T47D (cell line): ENCODE measurements at places on chromosomes 11 and 22.

DNA sequence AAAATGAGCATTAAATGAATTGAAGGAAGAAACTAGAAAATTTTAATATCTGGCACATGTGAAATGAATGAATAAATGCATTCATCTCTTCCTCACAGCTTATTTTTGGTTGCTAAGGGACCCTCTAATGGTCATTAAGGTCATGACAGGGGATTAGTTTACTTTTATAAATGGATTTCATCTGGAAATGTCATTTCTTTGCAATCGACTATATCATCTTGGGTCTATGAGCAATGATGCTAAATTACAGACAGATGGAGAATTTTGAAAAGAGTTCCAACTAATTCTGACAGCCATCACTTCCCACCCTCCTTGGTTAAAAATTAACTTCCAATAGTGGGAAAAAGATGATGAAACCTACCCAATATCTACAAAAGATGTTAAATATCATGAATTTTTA, 98.0 kb downstream of the KIF18A start:
- DNase-seq = no peak

GRCh38 chr11:37390576-37391083, 792.6 kb upstream of the RAG2 start:
- no peak for DNase-seq

DNA sequence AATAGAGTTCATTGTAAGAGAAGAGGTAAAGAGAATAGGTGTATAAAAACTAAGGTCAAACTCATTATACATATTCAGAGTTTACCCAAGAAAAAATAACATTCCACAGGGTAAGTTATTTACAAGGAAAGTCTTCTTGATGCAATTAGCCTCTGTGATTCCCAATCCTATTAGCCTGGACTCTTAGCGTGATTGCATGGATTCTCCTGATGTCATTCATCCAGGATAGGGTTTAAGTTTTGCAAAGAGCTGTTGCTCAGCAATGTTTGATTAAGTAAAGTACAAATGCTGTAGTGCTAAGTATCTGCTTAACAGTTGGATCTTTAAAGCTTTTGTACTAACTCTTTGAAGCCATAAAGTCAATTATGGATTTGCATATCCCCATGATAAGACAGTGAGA, 767.8 kb upstream of the LUZP2 start:
- DNase-seq = no peak

DNA sequence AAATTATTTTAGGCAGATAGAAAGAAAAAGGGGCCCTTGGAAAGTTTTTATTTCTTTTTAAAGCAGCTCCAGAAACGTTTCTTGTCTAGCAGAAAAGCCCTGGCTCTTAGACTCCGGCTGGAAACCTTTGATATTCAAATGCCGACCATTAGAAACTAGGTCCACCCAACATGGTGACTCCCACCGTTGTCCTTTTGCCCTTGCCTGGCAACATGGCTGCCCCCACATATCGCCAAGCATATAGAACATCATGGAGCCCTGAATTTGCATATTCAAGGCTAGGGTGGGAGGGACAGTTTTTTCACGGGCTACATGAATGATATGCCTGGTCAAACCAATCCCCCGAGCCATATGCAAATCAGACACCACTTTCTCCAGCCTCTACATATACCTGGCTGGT, 1379.0 kb downstream of the LRRC4C start:
- DNase-seq = no peak

DNA sequence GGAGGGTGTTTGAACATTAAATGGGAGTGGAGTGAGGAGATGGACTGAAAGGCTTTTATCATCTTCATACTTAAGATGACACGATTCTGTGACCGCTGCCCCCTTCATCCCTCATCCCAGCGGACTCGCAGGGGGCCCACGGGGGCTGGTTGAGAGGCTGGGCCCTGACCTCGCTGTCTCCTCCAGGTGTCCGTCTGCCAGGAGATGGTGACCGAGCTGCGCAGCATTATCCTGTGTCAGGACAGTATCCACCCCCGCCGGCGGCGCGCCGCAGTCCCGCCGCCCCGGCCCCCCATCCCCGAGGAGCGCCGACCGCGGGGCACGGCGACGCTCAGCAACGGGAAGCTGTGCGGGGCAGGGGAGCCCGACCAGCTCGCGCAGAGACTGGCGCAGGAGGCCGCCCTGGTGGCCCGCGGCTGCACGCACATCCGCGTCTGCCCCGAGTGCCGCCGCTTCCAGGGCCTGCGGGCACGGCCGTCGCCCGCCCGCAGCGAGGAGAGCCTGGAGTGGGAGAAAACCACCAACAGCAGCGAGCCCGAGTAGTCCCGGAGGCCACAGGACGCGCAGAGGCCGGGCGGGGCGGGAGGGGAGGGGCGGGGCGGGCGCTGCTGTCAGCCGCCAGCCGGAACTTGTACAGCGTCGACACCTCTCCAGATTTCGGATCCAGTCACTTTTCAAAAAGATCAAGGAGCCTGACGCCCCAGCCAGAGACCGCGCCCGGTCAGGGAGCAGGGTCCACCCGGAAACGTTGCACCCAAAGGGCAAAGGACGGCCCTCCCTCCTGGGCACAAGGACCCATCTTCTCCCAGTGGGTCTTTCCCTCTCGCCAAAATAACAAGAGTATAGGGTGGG, 38.0 kb upstream of the TBCEL start:
- peak; percentile 39 for DNase-seq

- DNase-seq = no peak
Measured at GRCh38 chr11:122128146-122128545, 12.1 kb upstream of the BLID start.

GRCh38 chr11:15893080-15893492, 463.3 kb downstream of the SOX6 start:
- DNase-seq = peak; percentile 45

GRCh38 chr11:109040303-109040702, 375.4 kb downstream of the DDX10 start:
- peak; percentile 56 for DNase-seq

DNA sequence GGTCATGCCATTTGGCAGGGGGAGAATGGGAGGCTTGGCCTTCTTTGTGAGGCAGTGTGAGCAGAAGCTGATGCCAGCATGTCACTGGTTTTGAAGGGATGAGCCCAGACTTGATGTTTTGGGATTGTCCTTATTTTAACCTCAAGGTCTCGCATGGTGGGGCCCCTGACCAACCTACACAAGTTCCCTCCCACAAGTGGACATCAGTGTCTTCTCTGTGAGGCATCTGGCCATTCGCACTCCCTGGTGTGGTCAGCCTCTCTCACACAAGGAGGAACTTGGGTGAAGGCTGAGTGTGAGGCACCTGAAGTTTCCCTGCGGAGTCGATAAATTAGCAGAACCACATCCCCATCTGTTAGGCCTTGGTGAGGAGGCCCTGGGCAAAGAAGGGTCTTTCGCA, 59.8 kb downstream of the TIMP3 start:
- DNase-seq = no peak

DNA sequence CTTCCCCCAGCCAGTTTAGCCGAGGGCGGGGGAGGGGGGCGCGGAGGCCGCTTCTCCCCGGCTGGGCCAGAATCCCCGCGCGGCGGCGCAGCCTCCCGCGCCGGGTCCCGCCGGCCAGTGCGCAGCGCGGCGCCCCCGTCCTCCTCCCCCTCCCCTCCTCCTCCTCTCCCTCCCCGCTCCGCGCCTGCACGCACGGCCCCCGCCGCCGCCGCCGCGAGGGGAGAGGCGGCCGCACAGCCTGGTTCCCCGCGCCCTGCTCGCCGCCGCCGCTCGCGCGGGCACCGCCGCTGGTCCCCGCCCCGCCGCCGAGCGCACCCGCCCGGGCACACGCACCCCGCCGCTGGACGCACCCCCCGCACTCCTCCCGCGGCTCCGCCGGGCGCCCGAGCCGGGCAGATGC, at the start of gene FLRT1:
FLRT1 (plus strand) TSS at position 356 of the 400 bp plus-strand sequence. CDS start 80,337 bp downstream, outside the sequence.
- DNase-seq = no peak

DNA sequence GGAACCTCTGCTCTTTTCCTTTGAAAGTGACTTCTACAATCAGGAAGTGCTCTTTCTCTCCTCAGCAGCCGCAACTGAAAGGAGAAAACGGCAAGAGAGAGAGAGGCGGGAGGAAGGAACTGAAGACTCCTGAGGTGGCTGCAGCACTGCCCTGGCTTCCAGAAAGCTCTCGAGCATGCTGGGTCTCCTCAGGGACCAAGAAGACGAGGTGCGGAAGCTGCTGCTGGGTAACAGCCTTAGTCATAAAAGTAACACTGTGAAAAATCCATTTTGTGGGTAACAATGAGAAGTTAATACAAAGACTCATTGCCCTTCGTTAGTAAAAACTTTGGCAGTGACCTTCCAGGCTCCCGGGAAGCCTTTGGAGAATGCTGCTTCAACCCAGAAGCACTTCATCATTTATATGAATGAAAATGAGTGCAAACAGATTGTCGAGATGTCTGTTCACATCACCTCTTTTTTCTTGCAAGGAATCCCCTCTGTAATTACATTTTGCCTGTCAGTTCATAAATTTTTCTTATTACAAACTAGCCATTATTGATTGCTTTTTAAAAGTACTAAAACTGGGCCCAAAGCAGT, 473.4 kb downstream of the SOX6 start:
- no peak for DNase-seq

GRCh38 chr11:120223793-120224192, 13.0 kb downstream of the OAF start:
- DNase-seq = no peak

DNA sequence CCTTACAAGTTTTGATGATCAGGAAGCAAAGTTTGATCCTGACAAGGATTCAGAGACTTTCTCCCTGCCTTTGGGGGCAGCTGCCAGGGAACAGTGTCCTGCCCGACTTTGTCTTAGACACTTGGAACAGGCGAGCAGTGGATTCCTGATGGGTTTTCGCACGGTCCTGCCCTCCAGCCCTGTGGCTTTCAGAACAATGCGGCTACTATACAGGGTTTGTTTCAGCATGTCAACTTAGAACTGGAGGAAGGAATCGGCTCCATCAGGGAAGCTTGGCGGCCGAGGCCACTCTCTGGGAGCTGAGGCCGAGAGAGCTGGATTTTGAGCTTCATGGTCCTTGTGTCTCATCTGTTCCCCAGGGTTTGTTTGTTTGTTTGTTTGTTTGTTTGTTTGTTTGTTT, 11.5 kb downstream of the ANO1 start:
- DNase-seq = no peak

- no peak for DNase-seq
Measured at GRCh38 chr11:87967459-87967858, 207.8 kb downstream of the RAB38 start.

GRCh38 chr11:43992183-43992582, 49.7 kb downstream of the C11orf96 start:
- no peak for DNase-seq

DNA sequence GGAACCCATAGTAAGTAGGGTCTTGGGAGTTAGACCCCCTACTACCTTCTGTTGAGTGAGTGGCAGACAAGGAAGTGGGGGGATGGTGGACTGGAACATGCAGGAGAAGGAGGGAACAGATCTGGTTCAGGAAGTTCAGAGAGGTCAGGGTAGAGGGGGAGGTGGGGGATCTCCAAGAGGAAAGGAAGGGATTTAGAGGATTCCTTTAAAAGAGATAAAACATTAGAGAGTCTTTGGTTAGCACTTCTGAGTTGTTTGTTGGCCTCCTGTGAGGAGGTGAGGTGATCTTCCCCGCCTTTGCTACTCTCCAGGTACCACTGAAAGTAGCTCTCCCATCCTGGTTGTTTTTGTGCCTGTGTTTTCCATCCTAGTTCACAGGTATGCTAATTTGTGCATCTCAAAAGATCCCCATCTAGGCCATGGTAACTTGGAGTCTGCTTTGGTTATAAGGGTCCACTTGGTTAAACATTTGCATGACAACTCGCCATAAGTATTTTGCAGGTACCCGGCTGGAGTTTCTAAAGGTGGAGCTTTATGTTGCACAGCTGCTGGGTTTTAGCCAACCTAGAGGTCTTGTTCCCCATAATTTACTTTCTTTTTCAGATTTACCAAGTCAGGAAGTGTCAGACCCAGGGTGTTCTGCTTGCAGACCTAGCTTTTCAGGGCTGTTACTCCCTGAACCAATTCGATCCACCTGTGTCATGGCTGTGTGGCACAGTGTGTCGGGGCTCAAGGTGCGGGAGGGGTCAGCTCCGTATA, 79.3 kb upstream of the SORL1 start:
- DNase-seq = no peak

GRCh38 chr11:59611570-59612565, 3.7 kb downstream of the OSBP start:
- peak; percentile 30 for DNase-seq

- peak; percentile 74 for DNase-seq
Measured at GRCh38 chr11:43942662-43943371, 380 bp downstream of the C11orf96 start.

DNA sequence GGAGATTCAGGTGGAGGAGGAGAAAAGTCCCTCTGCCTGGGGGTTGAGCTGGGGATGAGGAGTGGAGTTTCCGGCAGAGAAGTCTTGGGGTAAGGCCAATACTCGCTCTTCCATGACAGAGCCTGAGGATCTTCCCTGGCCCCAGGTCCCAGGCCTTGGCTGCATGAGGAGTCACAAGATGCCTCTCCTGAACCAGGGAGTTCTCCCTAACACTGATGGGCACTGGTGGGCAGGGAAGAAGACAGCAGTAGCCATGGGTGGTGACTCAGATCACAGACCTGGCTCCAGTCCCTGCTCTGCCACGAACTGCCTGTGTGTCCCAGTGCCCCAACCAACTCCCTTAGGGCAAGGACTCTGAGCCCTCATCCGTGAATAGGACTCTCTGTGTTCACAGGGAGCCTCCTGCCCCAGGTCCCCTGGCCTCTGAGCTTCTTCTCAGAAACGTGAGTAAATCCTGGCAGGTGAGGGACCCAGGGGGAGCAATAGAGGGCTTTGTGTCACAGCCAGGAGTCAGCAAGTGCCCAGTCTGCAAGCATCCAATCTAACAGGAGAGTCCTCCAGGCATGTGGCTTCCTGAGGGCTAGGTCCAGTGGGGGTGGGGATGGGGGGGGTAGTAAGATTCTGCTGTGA, 45.5 kb upstream of the FTH1 start:
- DNase-seq = no peak

GRCh38 chr11:962688-963087, 37.0 kb downstream of the AP2A2 start:
- no peak for DNase-seq

DNA sequence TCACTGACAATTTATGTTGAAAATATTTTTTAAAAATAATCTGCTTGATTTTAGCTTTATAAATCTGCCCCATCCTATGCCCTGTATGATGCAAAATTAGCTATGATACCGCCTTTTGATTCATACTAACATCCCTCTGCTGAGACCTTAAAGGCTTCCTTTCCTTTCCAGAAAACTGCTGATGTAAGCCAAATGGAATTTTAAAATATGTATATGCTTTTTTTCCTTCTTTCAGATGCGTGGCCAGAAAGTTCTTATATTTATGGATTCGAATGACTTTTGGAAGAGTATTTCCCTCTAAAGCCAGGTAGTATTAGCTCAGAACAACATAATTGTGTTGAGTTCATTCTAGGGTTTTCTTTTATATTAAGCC, 34.5 kb downstream of the SFI1 start:
- DNase-seq = no peak

GRCh38 chr11:103906291-103906867, 130.1 kb upstream of the DDI1 start:
- no peak for DNase-seq

- no peak for DNase-seq
Measured at GRCh38 chr11:23425381-23425780, 565.1 kb upstream of the CCDC179 start.

GRCh38 chr22:43133401-43133800, 9.8 kb downstream of the MCAT start:
- DNase-seq = no peak
